ENCODE measurements at places on chromosomes 4 and X. TPM values are rescaled to one million over a fixed set of nuclear protein-coding genes. Genes with fewer than 3 reads are reported as not detected.

GAGE1 gene
- not detected for total RNA-seq

SLC26A1 gene
- not detected for total RNA-seq

ATP1B4 gene
- not detected for total RNA-seq

ZDHHC15 gene
- total RNA-seq = not detected

CT45A10 gene
- not detected for total RNA-seq

ARHGAP36 gene
- total RNA-seq = not detected

CFAP47 gene
- not detected for total RNA-seq

AWAT2 gene
- total RNA-seq = under 0.01 TPM

UBL4A gene
- 28.3 TPM for total RNA-seq

FDCSP gene
- total RNA-seq = not detected

TBX22 gene
- not detected for total RNA-seq

PRR32 gene
- not detected for total RNA-seq

SYP gene
- not detected for total RNA-seq

MGAT4D gene
- not detected for total RNA-seq

MUC7 gene
- total RNA-seq = not detected

CXCL5 gene
- total RNA-seq = not detected

ASB5 gene
- 0.18 TPM for total RNA-seq

P2RY4 gene
- not detected for total RNA-seq

LINC00632 gene
- total RNA-seq = 6.4 TPM

PLXNB3 gene
- 0.36 TPM for total RNA-seq

SLAIN2 gene
- 23.3 TPM for total RNA-seq

EFNB1 gene
- 17.8 TPM for total RNA-seq

HSPA4L gene
- 2.3 TPM for total RNA-seq

PAGE4 gene
- not detected for total RNA-seq

ZNF41 gene
- 8.1 TPM for total RNA-seq

PGAM4 gene
- total RNA-seq = not detected

ACE2 gene
- total RNA-seq = not detected

ARR3 gene
- not detected for total RNA-seq

PPEF1 gene
- not detected for total RNA-seq

RBMX2 gene
- total RNA-seq = 8.8 TPM

EBP gene
- total RNA-seq = 66.7 TPM
